LoVo (cell line): ENCODE measurements at places on chromosomes 16 and 17.

DNA sequence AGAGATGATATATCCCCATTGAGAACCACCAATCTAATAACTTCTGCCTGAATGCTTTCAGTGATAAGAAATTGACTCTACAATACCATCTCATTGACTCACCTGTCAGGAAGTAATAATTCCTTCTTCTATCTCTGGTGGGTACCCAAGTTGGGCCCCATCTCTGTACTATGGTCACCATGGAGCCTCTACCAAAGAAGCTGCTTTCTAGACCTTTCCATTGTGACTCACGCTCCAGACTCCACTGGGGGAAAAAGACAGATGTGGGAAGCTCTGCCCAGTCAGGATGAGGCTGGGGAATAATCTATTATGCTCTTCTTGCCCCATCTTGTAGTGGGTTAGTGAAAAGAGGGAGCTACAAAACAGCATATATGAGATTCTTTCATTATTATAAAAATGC, 100.4 kb downstream of the COPRS start:
- DNase-seq: no peak

GRCh38 chr16:68520649-68521086, 18.4 kb upstream of the ZFP90 start:
- DNase-seq: peak; percentile 89

DNA sequence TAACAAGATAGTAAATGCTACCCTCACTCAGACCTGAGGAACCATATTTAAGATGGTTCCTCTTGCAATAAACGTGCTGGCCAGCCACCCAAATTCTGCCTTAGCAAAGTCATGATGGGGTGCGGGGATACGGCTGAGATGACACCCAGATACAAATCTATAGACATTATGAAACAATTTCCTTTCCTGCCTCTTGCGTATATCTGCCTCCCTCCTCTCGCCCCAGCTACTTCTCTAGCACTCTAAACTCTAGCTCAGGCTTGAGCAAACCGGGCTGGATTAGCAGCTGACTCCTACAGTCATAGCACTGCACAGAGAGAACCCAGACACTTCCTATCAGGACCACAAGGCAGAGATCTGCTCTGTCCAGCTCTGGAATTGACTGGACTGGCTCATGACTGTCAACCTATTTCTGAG, 22.3 kb downstream of the CD300LF start:
- no peak for DNase-seq

- no peak for DNase-seq
Measured at GRCh38 chr17:17425591-17425990, 51.2 kb upstream of the MED9 start.

DNA sequence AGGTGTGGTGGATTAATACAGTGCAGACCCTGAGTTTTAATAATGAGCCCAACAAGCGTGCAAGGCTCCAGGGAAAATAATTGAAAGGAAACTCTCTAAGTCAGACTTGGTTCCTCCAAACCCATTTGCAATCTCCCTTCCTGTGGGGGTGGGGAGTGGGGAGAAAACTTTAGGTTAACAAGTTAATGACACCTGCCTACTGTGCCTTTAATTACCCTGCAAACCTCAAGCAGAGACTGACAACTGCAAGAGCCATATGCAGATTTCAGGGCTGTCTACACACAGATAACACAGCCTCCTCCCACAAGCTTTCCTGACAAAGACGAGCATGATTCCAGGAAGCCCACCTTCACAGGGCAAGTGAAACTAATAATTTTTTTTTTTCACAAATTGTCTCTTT, 359.3 kb downstream of the HS3ST4 start:
- DNase-seq: no peak

DNA sequence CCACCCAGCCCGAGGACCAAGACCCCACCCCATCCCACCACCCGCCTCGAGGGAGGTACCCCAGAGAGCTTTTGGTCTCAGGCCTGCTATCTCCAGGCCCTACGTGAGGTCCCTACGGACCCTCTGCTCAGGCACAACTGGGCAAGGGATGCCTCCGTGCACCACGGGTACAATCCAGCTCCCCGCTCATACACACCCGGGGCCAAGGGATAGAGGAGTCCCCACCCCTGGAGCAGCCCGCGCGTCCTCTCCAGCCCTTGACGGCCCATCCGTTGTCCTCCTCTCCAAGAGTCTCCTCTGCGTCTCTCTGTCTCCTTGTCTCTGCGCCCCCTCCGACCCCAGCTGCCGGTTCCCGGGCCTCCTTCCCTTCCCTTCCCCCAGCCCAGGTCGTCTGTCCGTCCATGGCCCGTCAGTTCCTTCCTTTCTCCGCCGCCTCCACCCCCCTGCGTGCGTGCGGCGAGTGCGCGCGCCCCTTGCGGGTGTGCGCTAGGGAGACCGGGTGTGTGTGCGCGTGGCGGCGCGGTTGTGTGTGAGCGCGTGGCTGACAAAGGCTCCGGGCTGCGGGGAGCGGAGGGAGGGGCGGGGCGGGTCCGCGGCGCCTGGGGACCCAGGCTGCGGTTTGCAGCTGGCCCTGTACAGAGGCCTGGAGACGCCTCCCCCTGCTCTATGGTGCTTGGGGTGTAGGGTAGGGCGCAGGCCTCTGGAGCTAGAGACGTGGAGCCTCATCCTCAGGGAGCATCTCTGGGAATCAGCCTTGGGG, 930 bp downstream of the SPNS2 start:
- no peak for DNase-seq

- no peak for DNase-seq
Measured at GRCh38 chr17:1273492-1274244, 3.4 kb downstream of the BHLHA9 start.

DNA sequence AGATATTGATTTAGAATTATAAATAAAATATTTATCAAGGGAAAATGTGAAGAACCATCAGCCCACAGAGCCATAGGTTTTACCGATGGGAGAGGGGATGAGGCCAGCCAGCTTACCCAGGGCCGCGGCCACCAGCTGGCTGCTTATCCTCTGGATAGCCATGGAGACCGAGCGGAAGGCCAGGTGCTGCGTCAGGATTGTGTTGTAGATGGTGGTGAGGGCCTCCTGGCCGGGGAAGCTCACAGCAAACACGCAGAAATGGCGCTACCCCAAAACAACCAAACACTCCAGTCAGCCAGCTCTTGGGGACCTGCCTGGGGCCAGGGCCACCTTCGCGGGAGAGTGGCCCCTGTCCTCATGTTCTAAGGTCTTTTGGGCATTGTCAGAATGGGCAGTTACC, 97.8 kb downstream of the DNAH17 start:
- no peak for DNase-seq

DNA sequence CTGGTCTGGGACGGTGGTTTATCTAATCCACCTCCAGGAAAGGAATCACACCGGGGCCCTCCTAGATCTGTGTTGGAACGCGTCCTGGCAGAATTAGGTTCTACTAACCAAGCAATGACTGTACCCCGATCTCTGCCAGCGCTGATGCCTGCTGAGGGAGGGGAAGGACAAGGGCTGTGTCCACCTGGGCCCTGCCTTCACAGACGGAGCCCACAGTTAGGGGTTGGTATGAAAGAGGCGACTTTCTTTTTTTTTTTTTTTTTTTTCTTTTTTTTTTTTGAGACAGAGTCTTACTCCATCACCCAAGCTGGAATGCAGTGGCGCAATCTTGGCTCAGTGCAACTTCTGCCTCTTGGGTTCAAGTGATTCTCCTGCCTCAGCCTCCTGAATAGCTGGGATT, 9.9 kb upstream of the KRT19 start:
- no peak for DNase-seq
